PC-9 (cell line): ENCODE measurements at places on chromosomes 1 and 21. TPM values are rescaled to one million over a fixed set of nuclear protein-coding genes. Genes with fewer than 3 reads are reported as not detected.

Gene RXRG
- not detected in 2 replicates for total RNA-seq

Gene CA6
- total RNA-seq, result not detected in 2 replicates

Gene RNU1-1
- 1,333 and 3,235 TPM in 2 replicates for total RNA-seq

Gene MCOLN3
- total RNA-seq, result 8.4 and 10.1 TPM in 2 replicates

Gene OR2L3
- not detected in 2 replicates for total RNA-seq

Gene SH2D1B
- not detected in 2 replicates for total RNA-seq

DNA sequence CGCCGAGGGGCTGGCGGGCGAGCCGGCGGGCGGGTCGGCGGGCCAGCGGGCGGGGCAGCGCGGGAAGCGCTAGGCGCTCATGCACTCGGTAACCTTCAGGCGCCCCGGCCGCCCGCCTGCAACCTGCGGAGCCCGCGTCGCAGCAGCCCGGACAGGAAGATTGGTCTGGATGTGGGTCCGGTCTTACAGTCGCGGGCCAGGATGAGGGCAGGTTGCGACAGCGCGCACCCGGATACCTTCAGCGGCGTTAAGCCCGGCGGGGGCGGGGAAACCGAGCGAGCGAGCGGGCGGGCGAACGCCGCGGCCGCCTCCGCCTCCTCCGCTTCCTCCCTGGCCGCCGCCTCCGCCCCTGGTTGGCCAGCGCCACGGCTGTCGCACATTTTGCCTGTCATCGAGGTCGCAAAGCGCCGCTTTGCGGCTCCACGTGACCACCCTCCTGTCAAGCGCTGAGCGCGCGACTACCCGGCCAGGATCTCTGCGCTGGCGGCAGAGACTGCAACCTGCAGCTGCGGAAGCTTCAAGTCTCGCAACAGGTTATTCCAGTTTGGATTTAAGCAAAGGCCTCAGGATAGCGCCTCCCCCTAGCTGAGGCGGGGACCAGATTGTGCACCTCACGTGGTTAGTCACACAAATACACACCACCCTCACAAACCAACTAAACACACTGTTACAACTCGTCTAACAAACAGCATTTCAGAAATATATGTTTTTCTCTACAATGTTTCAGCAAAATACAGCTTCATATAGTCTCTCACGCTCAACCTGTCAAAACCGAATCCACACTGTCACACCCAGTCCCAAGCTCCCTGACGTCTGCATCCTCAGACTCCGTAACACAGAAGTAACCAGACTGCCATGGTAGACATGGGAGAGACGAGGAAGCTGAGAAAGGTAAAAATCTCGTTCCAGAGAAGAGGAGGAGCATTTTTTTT is at the start of gene FAF1:
FAF1 (minus strand) TSS at position 355 of the 932 bp plus-strand sequence. CDS start 456 bp downstream, outside the sequence.
- H3K36me3 ChIP-seq, result 0 out of 2 replicates have a peak, but pooled peaks cover 7% of the 10 kb centered on the region
- H3K27ac ChIP-seq, result peak within 1 kb of the TSS; percentile 66
- H3K4me3 ChIP-seq, result peak within 1 kb of the TSS; percentile 85
- no peaks in the 10 kb centered on the region for H3K27me3 ChIP-seq
- H3K4me1 ChIP-seq, result peaks cover 23% of the 10 kb centered on the region
- peak; percentile 99 for DNase-seq

GRCh38 chr1:234674218-234674815 is 64.3 kb upstream of the IRF2BP2 start:
- H3K27me3 ChIP-seq, result no peaks in the 10 kb centered on the region
- no peak overlapping the region for H3K4me3 ChIP-seq
- DNase-seq, result no peak
- no peak overlapping the region for H3K27ac ChIP-seq
- peaks cover 24% of the 10 kb centered on the region for H3K36me3 ChIP-seq

GRCh38 chr1:223747838-223748335 is 35.5 kb downstream of the CAPN2 start:
- no peaks in the 10 kb centered on the region for H3K4me1 ChIP-seq
- no peak for DNase-seq
- H3K4me3 ChIP-seq, result no peak overlapping the region
- no peak overlapping the region for H3K27ac ChIP-seq
- H3K36me3 ChIP-seq, result peaks cover 65% of the 10 kb centered on the region

DNA sequence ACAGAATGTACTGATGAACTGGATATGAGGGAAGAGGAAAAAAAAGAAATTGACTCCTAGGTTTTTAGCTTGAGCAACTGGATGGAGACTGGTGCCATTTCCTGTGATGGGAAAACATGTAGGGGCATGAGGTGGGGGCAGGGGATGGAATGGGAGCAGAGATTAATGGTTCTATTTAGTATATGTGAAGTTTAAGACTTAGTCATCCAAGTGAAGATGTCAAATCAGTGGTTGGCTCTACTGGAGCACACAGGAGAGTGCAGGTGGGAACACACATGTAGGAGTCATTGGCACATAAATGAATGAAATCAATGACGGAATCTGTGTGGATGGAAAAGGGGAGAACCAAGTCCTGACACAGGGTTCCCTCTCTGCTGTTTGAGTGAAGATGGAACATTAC is 224.4 kb upstream of the COA6 start:
- H3K4me1 ChIP-seq, result no peaks in the 10 kb centered on the region
- H3K27me3 ChIP-seq, result no peaks in the 10 kb centered on the region
- no peak for DNase-seq
- H3K27ac ChIP-seq, result no peak overlapping the region
- H3K4me3 ChIP-seq, result no peak overlapping the region

GRCh38 chr1:6625584-6626149 is 999 bp downstream of the THAP3 start:
- H3K36me3 ChIP-seq, result no peaks in the 10 kb centered on the region
- no peak for DNase-seq
- no peak overlapping the region for H3K27ac ChIP-seq
- H3K27me3 ChIP-seq, result no peaks in the 10 kb centered on the region
- H3K4me3 ChIP-seq, result peak overlapping the region; percentile 65

GRCh38 chr1:37691497-37692077 is 729 bp upstream of the CDCA8 start:
- no peak overlapping the region for H3K27ac ChIP-seq
- peak; percentile 57 for DNase-seq
- peak overlapping the region; percentile 89 for H3K4me3 ChIP-seq
- H3K36me3 ChIP-seq, result peaks cover 17% of the 10 kb centered on the region
- H3K4me1 ChIP-seq, result peaks cover 21% of the 10 kb centered on the region

DNA sequence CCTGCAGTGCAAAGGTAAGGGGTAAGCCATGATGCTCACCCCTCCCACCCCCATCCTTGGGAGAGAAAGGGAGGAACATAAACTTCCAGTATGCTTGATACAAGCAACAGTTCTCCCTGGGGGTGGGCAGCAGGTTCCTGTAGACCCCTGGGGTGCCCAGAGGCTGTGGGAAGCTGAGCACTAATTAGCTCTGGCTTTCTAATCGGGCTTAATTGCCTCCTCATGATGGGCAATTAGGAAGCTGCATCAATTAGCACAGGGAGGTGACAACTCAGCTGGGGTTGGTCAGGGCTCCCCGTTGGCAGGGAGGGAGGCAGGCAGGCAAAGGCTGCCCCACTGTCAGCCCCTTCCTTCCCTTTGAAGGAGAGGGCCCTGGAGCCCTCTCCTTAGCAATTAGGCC is 15.7 kb upstream of the LMNA start:
- H3K27ac ChIP-seq, result no peak overlapping the region
- DNase-seq, result no peak
- no peaks in the 10 kb centered on the region for H3K36me3 ChIP-seq
- no peak overlapping the region for H3K4me3 ChIP-seq

GRCh38 chr1:181658581-181658980 is 175.3 kb downstream of the CACNA1E start:
- H3K36me3 ChIP-seq, result no peaks in the 10 kb centered on the region
- H3K4me1 ChIP-seq, result no peaks in the 10 kb centered on the region
- no peak overlapping the region for H3K4me3 ChIP-seq
- no peak overlapping the region for H3K27ac ChIP-seq
- DNase-seq, result no peak

DNA sequence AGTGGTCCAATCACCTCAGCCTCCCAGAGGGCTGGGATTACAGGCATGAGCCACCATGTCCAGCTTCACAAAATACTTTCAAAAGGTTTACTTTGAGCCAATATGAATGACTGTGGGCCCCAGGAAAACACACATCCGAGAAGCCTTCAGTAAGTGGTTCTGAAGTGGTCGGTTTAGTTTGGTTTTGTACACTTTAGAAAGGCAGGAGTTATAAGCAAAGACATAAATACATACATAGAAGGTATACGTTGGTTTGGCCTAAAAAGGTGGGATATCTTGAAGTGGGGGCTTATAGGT is 3.2 kb upstream of the MIB2 start:
- H3K36me3 ChIP-seq, result no peaks in the 10 kb centered on the region
- H3K4me3 ChIP-seq, result no peak overlapping the region
- peaks cover 18% of the 10 kb centered on the region for H3K4me1 ChIP-seq
- no peak overlapping the region for H3K27ac ChIP-seq
- no peaks in the 10 kb centered on the region for H3K27me3 ChIP-seq

DNA sequence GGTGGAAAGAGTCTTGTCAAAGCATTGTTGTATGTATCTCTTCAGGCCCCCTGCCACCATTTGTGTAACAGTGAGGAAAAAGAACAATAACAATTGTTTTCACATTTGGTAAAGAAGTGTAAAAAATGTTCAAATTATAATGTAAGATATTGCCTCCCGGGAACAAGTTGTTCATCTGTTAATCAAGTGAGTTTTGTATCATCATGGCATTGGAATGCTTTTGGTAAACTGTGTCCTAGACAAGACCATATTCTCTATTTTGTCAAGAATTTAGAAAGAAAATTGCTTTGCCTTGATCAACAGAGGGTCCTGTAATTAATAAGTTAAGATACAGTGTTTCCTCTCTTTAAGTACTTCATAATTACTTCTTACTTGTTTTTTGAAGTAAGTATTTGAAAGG is 692.0 kb upstream of the NR5A2 start:
- no peak overlapping the region for H3K4me3 ChIP-seq
- H3K27ac ChIP-seq, result no peak overlapping the region
- no peak for DNase-seq

GRCh38 chr1:23529146-23530086 is 1.6 kb downstream of the E2F2 start:
- H3K27me3 ChIP-seq, result no peaks in the 10 kb centered on the region
- no peaks in the 10 kb centered on the region for H3K36me3 ChIP-seq
- peak overlapping the region; percentile 65; the same call in 1 of the 2 replicates for H3K4me3 ChIP-seq
- peaks cover 74% of the 10 kb centered on the region for H3K4me1 ChIP-seq
- peak overlapping the region; percentile 70; the same call in 1 of the 2 replicates for H3K27ac ChIP-seq

GRCh38 chr1:65069011-65069565 is 78.9 kb upstream of the AK4 start:
- no peaks in the 10 kb centered on the region for H3K36me3 ChIP-seq
- H3K27ac ChIP-seq, result no peak overlapping the region
- DNase-seq, result no peak
- no peaks in the 10 kb centered on the region for H3K27me3 ChIP-seq

DNA sequence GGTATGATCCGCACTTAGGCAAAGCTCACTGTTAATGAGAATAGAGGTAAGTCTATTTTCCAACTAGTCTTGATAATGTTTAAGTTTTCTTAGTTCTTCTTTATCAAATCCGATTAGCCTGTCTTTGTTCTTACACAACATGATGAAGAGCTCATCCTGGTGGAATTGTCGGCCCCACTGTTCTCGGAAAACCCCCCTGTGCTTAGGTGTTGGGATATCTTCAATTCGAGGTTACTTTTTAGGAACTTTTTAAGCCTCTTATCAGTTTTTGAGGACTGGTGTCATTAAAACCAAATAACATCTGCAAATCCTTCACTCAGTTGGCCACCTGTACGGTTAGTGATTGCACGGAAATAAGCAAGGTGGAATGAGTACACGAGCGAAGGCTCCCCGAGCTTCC is 60.7 kb upstream of the KIF26B start:
- H3K36me3 ChIP-seq, result no peaks in the 10 kb centered on the region
- no peak for DNase-seq
- H3K4me3 ChIP-seq, result no peak overlapping the region
- no peaks in the 10 kb centered on the region for H3K4me1 ChIP-seq

DNA sequence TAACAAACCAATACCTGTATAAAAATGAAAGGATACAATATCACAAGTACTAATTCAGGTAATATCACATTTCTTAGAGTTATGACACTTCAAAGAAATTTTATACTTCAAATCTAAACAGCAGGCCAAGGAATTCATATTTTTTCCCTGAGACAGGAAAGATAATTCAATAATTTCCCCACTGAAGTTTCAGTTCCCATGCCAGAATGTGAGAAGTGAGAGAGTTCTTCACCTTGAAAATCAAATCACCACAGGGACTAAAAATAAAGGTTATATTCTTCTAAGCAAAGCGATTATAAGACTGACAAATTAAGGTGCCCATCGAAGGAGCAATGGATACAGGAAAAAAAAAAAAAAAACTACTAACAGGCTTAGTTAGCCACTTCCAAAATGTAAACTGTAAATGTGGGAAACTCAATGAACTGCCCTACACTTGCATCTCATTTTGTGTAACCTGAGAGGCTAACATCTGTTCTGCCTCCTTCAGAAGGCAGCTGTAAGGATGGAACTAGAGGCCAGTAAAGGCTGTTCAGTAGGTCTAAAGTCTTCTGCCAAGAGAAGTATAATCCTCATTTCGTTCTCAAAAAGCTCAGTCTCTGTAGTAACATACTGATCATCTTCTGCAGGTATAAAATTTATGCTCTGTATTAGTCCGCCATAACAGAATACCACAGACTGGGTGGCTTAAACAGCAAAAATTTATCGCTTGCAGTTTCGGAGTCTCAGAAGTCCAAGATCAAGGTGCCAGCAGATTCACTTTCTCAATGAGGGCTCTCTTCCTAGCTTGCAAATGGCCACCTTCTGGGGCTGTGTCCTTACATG is 127.8 kb downstream of the RERE start:
- H3K27me3 ChIP-seq, result no peaks in the 10 kb centered on the region
- no peaks in the 10 kb centered on the region for H3K4me1 ChIP-seq
- DNase-seq, result no peak
- H3K36me3 ChIP-seq, result no peaks in the 10 kb centered on the region
- H3K4me3 ChIP-seq, result no peak overlapping the region

DNA sequence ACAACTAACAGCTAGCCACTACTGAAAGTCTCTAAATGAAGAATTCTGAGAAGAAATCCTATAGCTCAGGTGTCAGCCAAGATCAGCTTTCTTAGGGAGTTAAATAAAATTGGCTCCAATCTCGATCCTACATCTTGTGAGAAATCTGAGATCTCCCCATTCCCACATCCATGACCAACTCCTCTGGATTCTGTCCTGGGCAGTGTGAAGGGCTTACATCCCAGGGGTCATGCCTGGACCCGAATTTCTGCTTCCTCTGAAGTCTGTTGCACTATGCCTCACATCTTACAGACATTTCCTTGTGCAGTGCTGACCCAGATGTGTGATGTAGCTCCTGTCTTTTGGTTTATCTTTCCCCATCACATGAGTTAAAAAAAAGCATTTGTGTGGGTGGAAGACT is 4.8 kb upstream of the TNN start:
- H3K27me3 ChIP-seq, result no peaks in the 10 kb centered on the region
- no peak overlapping the region for H3K27ac ChIP-seq
- DNase-seq, result no peak
- H3K4me1 ChIP-seq, result no peaks in the 10 kb centered on the region

- H3K27ac ChIP-seq, result no peak overlapping the region
- peaks cover 30% of the 10 kb centered on the region for H3K4me1 ChIP-seq
- DNase-seq, result no peak
- peaks cover 8% of the 10 kb centered on the region for H3K36me3 ChIP-seq
- H3K4me3 ChIP-seq, result no peak overlapping the region
Measured at GRCh38 chr1:64176659-64177058, 26.8 kb upstream of the UBE2U start.

DNA sequence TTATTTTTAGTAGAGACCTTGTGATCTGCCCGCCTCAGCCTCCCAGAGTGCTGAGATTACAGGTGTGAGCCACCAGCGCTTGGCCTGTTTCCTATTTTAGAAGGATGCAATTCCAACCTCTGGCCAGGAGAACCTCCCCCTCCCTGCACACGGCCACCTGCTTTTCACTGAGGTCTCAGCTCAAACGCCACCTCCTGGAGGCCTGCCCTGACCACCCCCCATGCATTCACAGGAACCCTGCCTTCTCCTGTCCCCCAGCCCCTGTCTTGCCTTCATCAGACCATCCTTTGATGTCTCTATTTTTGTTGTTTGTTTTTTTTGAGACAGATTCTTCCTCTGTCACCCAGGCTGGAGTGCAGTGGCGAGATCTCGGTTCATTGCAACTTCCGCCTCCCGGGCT is 2.3 kb downstream of the SRM start:
- no peaks in the 10 kb centered on the region for H3K36me3 ChIP-seq
- no peak overlapping the region for H3K27ac ChIP-seq
- no peaks in the 10 kb centered on the region for H3K27me3 ChIP-seq
